ENCODE measurements at places on chromosomes 16 and 17.

- no peak for DNase-seq
Measured at GRCh38 chr17:4229627-4230541, 33.9 kb downstream of the ANKFY1 start.

DNA sequence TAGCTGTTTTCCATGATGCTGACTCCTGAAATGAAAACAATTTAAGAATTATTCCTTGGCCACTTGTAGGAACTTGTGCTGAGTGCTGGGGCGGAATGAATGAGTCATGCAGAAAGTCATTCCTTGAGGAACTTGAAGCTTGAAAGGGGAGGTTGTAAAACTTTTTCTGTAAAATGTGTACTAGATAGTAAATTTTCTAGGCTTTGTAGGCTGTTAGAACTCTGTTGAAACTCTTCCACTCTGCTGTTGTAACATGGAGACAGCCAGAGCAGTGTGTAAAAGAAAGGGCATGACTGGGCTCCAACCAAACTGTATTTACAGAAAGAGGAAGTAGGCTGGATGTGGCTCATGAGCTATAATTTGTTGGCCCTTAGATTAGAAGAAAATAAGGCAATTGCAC lies 46.1 kb downstream of the ABCA8 start:
- DNase-seq, result no peak

DNA sequence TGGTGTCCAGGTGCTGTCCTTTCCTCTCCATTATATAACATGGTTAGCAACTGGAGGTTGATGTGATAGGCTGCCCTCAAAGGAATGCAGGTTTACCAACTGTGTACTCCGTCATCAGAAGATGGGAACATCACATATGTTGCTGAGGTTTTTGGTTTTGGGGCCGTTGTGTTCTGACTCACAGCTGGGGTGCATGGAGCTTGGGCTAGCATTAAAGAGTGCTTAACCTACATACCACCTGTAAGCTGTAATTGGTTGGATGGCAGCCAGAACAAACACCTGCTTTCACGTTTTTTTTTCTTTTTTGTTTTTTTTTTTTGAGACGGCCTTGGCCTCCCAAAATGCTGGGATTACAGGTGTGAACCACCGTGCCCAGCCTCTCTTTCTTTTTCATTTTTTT lies 20.9 kb downstream of the TMEM11 start:
- DNase-seq, result no peak

DNA sequence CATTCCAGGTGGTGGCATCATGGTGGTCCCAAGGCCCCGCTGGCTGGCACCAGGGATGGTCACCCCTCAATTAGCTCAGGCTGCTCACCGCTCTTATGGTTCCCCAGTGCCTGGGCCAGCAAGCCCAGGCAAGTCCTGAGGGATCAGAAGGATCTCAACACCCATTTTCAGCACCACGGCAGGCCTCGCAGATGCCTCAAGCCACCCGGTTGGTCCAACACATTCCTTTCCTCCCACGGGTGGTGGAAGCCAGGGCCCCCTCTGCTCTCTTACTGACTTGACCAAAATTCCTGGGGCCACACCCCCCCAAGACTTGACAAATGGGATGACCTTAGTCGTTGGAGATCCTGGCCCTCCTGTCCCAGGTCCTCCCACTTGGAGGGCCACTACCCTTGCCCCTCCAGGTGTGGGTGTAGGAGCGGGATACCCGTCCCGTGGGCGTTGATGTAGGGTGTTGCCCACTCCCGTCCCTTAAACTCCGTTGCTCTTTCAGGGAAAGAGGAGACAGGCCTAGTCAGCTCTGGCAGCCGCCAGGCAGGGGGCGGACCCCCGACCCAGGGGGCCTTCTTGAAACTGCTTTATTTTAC lies 5.9 kb downstream of the ZNF205 start:
- no peak for DNase-seq

DNA sequence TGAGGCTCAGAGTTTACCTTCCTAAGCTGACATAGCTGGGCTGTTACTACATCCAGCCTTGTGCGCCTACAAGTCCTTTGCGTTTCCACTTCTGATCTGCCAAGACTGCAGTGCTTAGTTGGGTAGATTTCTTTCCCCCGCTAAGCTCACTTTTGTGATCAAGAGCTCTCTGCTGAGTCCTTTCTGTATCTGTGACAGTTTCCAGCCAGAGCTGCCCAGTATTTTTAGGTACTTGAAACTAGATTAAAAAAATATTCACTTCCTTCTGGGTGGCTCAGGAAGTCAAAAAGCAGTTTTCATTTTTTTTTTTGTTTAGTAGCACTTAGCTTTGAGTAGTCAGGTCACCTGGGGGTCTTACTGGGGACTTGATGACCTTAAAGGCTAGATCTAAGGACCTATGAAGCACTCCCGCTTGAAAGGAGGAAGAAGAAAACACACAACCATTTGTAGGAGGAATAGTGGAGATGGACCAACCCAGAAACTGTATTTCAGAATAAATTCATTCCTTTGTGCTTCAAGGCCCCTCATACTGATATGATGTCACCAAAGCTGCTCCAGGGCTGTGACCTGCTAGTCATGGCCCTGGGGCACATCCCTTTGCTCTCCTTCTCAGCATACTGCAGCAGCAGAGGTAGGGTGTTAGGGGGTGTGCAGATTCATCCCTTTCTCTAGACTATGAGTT lies 75.6 kb upstream of the HNF1B start:
- no peak for DNase-seq

DNA sequence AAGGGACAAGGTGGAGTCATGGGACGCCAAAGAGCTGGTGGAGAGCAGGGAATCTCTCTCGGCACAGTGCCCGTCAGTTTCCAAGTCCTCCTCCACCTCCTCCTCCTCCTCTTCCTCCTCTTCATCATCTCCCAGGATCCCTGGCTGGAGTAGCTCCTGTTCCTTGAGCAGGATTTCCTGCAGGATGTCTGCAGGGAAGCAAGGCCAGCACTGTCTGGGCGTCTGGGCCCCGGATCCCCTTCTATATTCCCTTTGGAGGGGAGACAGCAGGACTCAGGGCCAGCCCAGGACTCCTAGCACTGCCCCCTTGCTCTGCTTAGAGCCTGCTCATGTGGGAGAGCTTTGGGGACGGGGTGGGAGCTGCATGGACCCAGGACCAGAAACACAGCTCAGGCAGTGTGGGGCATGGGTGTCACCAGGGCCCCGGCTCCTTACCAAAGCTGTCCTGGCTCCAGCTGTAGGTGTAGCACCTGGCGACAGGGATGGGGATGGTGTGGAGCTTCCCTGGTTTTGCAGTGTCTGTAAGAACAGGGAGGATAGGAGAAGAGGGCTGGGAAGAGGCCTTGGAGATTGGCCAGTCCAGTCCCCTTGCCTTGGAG lies 21.3 kb upstream of the PIK3R6 start:
- DNase-seq, result no peak

- DNase-seq, result no peak
Measured at GRCh38 chr16:66446737-66447136, 19.6 kb downstream of the BEAN1 start.

DNA sequence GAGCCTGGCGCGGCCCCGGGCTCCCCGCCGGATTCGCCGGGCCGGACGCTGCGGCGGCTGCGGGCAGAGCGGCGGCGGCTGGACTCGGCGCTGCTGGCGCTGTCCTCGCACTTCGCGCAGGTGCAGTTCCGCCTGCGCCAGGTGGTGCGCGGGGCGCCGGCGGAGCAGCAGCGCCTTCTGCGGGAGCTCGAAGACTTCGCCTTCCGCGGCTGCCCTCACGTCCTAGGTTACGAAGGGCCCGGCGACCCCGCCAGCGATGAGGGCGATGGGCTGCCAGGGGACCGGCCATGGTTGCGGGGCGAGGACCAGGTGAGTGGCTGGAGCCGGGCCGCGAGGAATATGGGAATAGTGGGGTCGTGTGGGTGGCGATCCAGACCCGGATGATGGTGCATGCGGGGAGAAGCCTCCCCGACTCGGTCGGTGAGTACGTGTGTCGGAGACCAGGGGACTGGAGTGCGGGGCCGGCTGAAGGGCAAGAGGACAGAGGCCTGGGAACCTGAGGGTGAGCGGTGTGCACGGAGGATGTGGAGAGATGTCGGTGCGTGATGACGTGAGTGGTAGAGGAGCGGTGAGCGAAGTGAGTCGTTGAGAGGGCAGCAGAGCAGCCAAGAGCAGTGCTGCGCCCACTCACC lies 517 bp downstream of the RUNDC1 start:
- peak; percentile 54 for DNase-seq

GRCh38 chr17:68057531-68057952 lies 22.0 kb downstream of the KPNA2 start:
- DNase-seq, result no peak

- DNase-seq, result peak; percentile 70
Measured at GRCh38 chr17:17300624-17301568, 2.3 kb upstream of the NT5M start.

- DNase-seq, result peak; percentile 46
Measured at GRCh38 chr17:35432176-35433074, at the start of gene SLFN12. Gene SLFN12, minus strand, starts transcription at chr17:35432500. Its CDS starts 9,472 bp downstream, at chr17:35423028.

DNA sequence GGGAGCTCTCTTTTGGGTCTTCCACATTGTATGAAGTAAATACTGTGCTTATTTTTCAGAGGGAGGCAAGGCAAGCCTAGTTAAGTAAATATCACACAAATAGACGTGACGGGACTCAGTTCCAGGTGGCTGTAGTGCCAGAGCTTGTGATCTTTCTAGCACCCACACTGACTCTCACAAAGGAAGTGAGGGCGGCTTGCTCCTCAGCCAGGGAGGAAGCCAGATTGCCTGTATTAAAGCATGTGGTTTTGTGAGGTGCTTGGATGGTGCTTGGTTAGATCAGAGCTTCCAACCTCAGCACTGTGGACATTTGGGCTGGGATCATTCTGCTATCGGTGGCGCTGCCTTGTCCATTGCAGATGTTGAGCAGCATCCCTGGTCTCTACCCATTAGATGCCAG lies 80.1 kb downstream of the VAT1L start:
- DNase-seq, result no peak

DNA sequence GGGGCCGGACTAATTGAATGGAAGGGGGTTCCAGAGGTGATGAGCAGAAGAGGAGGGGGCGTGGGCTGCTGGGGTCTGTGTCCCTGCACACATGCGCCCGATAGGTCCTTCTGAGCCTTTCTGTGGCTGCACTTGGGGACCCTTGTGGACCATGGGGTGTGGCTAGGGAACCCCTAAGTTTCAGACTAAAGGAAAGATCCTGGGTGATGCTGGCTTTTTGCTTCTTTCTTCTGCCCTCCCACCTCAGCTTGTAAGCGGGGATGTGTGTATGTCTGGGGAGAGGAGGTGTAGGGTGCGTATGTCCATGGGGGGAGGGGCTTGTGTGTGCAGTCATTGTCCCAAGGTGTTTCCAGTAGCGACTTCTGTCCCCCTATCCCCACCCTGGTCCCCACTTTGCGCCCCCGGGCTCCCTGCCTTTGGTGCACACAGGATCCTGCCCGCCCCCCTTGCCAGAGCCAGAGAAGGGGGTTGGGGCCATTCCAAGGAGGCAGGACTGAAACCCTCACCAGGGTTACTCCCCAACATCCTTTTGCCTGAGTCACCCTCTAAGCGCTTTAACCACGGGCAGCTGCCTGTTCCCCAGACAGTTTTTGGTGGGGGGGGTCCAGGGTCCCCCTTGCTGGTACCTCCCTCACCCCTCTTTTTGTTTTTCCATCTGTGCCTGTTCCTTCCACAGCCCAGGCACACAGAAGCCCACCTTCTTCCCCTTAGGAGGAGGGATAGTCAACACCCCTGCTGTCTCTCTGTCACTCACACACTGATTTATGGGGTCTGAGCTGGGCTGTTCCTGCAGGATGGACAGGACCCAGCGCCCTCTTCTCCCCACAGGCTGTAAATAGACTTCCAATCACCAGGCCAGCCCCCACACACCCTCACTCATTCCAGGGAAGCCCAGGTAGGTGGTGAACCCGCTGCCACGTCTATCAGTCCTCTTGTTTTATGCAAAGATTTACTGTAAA lies 83.2 kb downstream of the ARHGAP23 start:
- no peak for DNase-seq

GRCh38 chr16:35391328-35391727 lies 1931.9 kb downstream of the TP53TG3F start:
- peak; percentile 12 for DNase-seq

GRCh38 chr16:11670171-11671131 lies 2.2 kb downstream of the SNN start:
- no peak for DNase-seq

DNA sequence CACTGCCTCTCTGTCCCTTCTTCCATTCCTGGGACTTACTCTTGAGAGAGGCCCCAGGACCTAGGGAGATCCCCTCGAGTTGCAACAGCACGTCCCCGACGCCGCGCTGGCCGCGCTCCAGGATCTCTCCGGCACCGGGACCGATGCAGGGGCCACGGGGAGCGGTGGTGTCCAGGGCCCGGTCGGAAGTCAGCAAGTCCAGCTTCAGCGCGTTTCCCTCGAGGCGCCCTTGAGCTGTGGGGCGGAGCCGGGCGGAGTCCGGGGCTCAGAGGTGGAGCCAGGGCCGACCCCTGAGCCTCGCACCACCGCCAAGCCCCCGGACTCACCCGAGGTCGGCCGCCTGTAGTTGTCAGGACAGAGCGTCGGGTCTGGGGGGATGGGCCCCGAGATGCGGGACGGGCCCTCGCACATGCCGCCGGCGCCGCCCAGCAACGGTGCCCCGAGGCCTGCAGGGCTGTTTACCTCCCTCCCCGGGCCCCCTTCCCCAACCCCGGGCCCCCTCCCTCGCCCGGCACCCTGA lies 458 bp downstream of the ENKD1 start:
- no peak for DNase-seq

DNA sequence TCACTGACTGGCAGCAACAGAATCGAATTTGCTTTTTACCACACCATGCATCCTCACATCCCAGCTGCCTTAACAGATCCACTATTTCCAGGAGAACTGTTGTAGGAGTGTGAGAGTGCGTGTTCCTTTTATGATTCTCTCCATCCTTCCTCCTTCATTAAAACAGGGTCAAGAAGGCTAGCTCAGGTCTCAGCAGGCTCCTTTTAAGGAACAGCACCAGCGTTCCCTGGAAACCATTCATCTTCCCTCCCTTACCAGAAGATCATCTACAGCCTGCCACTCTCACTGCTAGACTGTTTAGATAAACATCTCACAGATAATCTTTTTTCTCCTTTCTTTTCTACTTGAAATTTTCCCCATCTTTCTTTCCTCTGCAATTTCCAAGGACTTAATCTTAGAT lies 1531.9 kb upstream of the CDH8 start:
- no peak for DNase-seq
